ENCODE measurements at places on chromosomes 7 and 10.

DNA sequence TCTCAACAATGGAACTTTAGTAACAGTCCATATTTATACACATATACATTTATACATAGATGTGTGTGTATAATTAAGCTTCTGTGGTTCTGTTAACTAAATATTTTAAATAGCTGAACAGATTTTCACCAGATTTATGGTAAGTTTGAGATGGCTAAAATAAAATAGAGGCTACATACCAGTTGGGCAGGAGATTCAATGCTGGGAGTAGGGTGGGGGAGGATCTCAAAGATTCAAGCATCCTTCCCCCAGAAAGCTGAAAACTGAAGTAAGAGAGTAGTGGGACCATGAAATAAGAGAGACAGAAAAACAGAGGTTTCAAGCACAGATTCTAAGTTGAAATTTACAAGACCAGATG is 14.0 kb downstream of the LRRC17 start:
- DNase-seq, result no peak

DNA sequence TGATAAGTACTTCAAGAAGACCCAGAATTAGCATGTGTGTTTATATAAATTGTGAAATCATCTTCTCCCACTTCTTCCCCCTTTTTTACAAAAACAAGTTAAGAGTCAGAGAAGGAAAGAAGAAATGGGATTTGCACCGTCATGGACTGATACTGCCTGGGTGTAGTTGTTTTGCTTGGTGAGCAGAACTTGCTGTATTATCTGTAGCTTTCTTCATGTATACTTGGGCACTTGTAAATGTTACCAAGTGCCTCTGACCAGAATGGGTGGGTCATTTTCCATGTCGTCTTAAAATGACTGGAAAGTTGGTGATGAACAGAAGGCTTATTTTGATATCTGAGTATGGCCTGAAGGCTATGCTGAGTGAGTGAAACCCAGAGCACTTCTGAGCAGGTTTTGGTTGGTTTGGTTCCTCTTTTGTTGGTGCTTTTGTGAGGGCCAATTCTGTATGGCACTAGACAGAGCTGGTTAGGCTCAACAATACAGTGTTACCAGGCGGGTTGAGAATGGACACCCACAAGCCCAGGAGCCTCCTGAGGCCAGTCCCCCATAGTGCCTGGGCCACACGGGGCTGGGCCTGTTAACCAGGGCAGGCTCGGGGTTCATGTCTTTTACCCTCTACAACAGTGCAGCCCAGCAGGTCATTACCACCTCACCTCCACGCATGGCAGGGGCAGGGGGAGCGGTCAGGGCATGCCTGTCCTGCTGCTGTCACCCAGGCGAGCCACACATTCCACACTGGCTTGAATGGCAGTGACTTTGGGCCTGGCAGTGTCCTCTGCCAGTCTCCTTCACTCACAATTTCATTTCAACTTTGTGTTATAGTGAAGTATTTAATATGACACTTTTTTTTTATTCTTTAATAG is 115.1 kb downstream of the CCNY start:
- DNase-seq, result no peak

- no peak for DNase-seq
Measured at GRCh38 chr7:29906200-29907022, 83.2 kb downstream of the SCRN1 start.

- DNase-seq, result no peak
Measured at GRCh38 chr10:79433324-79434222, 11.9 kb downstream of the ZCCHC24 start.

DNA sequence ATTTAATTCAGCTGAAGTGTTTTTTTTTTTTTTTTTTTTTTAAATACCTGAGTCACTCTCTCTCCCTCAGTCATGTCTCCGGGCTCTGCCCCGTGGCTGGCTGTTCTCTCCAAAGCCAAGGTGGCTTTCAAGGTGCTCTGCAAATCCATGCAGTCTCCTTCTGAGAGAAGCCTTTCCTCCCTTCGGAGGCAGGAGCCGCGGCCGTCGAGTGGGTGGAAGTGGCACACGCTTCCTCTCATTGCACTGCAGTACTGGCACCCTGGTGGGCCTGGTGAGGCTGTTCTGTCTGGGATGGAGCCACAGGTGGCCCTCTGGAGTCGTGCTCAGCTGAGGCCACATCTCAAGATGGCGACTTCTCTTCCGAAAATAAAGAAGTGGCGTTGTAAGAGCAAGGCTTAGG is 221.8 kb downstream of the GLRX3 start:
- no peak for DNase-seq

DNA sequence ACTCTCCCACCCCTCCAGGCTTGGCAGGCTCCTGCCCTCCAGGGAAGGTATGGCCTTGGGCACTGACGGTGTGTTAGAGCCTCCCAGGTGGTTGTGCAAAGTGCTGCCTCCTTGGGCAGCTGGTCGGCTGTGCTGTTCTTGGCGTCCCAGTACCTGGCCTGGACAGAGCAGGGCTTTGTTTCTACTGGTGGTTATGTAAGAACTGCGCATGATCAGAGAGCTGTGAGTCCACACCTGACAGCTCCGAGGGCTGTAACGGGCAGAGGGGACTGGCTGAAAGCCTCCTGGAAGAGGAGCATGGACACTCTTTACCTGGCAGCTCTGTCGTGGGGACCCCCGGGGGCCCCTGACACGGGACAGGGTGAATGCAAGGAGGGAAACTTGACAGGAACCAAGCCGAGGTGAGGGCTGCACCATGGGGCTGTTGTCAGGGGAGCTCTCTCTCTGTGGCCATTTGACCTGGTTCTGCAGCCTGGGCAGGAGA is 3.1 kb upstream of the SFRP5 start:
- no peak for DNase-seq

GRCh38 chr10:5640501-5640900 is 25.9 kb downstream of the ASB13 start:
- DNase-seq, result no peak

DNA sequence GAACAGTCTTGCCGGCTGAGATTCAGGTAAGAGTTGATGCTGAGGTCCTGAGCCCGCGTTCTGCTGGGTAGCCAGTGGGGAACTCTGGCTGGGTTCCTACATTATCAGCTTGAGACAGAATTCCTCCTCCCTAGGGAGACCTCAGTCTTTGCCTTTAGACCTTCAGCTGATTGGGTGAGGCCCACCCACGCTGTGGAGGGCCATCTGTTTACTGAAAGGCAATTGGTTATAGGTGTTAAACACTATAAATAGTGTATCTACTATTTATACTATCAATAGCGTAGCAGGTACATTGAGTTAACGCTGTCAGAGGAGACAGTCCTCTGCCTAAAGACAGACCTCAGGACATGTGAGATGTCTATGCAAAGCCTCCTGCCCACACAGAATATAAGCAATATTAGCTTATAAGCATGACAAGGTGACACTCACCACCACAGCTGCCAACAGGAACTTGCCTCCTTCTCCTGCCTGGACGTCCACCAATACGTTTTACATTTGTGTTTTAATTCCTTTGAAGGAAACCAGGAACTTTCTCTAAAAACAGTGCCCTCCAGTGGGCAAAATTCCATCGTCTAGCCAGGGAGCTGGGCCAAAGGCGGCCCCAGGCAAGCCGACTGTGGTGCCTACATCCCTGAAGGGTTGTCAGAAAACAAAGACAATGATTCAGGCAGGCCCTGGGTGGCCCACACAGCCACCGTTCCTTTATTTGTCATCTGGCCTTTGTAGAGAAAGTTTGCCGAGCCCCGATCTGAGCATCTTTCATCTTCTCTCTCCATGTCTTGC is 58.8 kb downstream of the INSIG1 start:
- DNase-seq, result no peak

GRCh38 chr7:114590298-114590697 is 175.7 kb downstream of the FOXP2 start:
- DNase-seq, result no peak

DNA sequence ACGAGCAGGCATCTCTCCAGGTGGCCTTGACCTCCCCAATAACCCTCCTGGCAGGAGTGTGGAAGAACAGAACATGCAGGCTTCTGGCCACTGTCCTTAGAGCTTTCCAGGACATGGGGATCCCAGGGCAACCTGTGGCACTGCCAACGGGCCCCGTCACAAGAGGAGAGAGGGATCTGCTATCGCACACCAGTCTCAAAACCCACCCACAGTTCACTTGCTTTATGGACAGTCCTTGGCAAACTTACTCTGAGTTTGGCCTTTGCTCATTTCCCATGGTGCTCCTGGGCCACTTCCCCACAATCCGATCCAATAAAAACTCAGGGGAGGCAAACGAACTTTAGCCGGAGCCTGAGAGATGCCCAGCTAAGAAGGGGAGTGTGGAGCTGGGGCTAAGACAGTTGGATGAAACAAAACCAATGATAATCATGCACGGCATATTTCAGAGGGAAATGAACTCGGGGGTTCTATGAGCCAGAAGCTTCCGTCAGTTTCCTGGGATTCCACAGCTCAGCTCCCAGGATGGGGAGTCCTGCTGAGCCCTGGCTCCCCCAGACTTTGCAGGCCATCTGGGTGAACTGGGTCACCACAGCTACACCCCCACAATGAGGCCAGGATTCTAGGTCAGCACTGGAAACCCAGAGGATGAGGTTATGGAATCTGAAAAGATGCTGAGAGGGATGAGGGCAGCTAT is 158.4 kb downstream of the NEURL1 start:
- DNase-seq, result no peak

DNA sequence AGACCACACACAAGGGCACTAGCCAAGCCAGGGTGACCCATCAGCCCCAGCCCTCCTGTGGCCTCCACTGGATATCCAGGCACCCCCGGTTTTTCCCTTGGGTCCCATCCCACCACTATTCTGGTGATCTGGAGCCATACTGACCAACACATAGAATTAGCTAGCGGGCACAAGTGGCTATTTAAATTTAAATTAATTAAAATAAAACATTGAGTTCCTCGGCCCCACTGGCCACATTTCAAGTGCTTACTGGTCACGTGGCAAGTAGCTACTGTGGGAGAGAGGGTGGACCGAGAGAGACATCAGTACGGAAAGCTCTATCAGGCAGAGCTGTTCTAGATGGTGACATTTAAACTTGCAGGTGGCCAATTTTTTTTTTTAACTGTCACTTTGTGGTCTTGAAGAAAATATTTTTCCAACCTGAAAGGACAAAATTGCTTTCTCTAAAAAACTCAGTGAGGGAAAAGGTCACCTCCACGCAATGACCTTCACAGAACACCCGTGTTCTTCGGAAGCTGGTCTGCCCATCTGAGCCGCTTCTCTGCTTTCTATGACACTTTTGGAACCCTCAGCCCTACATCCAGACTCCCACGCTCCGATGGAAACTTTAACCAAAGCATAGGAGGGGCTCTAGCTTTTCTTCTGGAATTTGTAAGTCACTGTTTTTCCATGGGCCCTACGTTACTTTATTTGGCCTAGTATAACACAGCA is 30.0 kb downstream of the HIPK2 start:
- DNase-seq, result no peak

GRCh38 chr10:70492786-70493659 is 14.5 kb downstream of the PALD1 start:
- no peak for DNase-seq

GRCh38 chr10:87685832-87686574 is 26.3 kb downstream of the PAPSS2 start:
- DNase-seq, result no peak

DNA sequence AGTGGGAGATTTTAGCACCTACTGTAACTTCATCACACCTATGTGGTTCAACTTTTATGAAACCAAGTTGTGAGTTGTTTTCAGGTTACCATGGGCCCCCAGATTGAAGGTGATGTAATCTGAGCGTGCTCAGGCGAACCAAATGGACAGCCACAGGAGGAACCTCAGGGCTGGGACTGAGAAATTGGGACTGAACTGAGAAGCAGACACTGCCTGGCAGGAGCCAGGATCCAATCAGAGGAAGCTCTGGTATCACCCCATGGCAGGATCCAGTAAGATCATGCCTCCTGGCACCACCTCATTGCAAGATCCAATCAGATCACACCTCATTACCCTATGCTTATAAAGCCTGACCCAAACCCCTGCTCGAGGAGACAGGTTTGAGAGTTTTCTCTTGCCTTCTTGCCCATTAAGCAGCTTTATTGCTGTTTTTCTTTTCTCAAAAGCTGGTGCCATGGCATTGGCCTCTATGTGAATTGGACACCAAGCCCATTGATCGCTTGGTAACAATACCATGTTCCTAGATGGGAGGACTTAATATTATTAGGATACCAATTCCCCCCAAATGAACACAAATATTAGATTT is 43.2 kb upstream of the GDF10 start:
- no peak for DNase-seq

DNA sequence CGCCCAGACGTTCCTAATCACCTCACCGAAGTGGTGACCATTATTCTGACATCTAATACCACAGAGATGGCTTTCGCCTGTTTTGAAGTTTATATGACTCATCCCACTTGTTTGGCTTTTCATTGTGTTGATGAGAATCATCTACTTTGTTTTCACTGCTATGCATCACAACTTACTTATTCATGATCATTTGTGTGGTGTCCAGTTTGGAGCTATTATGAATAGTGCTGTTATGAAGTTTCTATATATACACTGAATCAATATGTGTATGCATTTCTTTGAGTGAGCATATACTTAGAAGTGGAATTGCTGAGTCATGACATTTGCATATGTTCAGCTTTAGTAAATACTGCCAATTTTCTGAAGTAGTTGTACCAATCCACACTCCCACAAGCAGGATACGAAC is 38.6 kb upstream of the TNKS2 start:
- DNase-seq, result no peak

DNA sequence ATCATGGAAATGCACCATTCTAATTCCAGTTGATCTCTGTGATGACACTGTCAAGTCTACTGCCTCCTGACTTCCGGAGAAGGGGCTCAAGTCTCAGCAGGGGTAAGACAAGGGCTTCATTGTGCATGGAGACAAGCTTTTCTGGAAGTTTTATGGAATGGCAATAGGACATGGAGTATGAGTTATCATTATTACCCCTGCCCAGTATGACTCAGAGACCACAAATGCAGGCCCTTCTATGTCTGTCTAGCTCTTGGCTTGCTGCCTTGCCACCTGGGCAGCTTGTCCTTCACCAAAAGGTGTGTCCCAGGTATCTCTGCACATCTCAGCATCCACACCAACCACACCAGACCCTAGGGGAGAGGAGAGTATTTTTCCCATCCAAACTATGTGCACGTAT is 34.9 kb upstream of the KIAA1217 start:
- DNase-seq, result no peak

DNA sequence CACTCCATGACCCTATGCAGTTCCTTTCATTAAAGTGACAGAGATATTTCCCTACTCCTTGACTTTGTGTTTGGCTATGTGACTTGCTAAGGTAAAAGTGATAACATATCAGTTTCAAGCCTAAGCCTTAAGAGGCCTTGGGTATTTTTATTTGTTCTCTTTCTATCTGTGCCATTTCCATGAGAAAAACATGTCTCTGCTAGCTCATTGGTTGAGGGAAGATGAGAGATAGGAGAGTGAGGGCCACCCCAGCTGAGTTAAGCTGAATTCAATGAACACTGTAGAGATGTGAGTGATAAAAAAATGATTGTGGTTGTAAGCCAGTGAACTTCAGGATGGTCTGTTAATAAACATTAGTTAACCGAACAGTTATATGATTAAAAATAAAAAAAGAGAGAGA is 13.4 kb downstream of the TASOR2 start:
- no peak for DNase-seq

- DNase-seq, result no peak
Measured at GRCh38 chr7:149007611-149008010, 20.7 kb downstream of the PDIA4 start.

DNA sequence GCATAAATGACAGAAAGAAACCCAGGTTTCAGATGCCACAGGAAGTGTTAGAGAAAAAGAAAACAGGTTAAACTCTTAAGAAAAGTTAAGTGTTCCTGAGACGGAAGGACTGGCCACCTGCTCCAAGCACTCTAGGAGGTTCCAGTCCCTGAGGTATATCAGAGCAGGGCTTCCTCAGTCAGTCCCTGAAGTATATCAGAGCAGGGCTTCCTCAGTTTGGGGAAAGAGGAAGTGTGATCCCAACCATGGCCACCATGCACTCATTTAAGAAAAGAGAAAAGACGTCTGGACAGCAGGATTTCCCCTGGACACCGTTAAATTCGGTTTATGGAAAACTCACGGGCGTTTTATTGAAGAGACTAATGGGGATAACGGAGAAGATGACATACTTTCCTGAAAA is 133.4 kb upstream of the PFKP start:
- DNase-seq, result no peak
